ENCODE measurements at places on chromosomes 13 and 19.

DNA sequence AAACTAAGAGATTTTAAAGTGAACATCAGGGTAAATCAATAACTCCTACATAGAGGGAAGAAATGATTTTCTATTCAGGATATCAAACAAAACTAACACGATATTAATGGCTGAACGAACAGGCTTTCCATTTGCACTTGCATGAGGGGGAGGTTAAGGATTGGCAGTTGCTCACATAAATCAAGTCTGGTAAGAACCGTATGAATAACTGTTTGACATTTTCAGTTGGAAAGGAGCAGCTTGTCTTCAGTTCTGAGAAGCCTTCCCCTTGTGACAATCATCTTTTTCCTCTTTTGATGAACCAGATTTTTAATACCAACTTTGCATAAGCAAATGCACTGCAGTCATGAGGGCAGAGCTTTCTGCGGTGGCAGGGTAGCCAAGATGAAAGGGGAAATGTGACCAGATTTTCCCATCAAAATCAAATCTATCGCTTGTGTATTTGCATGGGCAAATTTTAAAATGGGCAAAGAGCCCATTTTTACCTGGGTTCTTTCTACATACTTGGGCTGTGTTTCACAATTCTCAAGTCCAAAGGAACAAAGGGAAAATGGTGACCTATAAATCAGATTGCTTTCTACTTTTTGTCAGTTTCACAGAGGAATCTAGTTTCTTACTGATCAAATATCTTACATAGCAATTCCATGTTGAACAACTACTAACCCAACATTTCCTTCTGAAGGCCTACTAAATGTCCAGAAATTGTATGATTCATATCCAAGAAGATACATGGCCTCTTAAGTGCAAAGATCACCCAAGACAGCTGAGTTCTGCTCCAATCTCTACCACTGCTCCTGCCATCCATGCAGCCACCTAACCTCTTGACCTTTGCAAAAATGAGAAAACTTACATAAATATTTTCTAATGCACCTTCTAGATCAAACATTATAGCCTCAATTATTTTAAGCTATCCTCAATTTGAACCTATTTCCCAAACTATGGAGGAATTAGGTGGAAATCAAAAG, 249.6 kb downstream of the OXGR1 start:
- DNase-seq = no peak

DNA sequence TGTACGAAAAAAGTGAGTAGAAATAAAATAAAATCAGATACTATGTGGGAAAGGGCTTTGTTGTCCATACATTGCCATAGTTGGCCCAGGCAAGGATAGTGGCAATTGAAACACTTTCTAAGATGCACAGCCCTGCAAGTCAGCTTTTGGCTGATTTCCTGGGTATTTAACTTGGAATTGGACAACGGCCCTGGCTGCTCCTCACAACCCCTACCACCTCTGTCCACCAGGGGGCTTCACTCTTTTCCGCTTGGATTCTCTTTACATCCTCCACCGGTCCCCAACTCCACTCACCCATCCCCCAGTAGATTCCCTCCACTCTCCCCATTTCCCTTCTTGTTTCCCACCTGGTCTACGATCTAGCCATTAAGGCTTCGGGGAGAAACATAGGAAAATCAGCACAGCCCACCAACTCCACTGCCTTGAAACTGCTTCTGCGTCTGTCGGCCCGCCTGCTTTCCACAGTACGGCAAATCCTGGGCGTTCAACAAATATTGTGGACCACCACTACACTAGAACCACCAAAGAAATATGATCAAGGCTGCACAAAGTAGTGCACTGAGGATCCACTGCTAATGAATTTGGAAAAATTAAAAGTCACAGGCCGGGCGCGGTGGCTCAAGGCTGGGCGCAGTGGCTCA, 48.6 kb upstream of the GTF3A start:
- DNase-seq = peak; percentile 74

GRCh38 chr19:11722414-11722813, 16.3 kb downstream of the ZNF823 start:
- no peak for DNase-seq

DNA sequence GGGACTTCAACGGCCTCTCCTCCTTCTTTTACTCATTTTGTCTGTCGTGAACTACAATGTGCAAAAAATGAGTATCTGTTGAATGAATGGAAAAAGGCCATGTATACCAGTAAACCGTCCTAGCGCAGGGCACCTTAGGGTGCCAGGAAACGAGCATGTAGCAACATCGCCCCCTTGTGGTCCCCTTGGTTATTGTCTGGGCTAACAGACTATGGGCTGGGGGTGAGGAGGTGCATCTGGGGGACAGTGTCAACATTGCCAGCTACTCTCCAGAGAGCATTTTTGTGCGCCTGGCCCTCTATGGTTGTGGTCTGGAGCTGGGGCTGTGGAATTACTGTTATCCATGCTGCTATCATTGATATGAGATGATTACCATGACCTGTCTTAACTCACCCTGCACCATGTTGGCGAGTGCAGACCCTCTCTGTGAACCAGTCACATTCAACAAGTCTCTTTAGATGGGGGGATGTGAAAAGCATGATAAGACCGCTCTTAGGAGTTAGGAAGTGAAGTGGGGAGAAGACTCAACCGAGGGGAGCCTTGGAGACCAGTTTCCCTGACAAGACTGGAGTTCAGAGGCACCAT, 22.8 kb upstream of the SIGLEC11 start:
- DNase-seq = peak; percentile 65

DNA sequence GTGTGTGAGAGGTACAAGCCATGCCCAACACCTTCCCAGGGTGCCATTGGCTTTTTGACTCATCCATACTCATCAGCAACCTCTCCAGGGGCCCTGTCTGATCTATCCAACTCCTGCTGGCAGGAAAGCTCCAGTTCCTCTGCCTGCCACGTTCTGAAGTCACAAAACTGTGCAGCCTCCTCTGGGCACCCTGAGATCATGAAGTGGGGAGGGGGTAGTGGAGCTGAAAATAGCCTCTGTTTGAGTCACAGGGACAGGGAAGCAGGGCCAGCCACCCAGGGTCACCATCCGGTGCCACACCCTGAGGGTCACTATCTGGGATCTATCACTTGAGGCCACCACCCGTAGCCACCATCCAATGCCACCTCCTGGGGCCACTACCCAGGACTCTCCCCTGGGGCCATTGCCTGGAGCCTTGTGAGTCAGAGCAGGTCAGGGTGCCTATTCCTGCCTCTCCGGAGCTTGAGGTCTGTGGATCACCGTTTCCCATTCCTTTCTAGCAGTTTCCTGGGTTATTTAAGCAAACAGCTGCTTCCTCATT, 172.1 kb downstream of the NUFIP1 start:
- DNase-seq = no peak

GRCh38 chr13:84646957-84647356, 764.7 kb upstream of the SLITRK1 start:
- no peak for DNase-seq

DNA sequence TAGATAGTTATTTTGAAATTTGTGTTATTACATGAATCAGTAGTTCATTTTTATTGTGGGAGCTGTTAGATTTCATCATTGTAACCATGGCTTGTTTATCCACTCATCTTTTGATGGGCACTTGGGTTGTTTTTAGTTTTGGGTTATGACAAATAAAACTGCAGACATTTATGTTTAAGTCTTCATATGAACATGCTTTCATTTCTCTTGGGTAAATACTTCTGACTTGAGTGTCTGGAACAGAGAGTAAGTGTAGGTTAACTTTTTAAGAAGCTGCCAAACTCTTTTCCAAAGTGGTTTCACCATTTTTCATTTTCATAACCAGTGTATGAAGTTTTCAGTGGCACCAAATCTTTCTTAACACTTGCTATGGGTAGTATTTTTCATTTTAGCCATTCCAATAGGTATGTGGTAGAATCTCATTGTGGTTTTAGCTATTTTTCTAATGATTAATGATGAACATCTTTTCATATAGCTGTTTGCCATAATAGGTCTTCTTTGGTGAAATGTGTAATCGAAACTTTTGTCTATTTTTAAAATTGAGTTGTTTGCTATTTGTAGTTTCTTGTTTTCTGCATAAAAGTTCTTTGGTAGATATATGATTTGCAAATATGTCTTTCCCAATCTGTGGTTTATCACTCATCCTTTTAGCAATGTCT, 17.9 kb downstream of the SLAIN1 start:
- DNase-seq = no peak

- no peak for DNase-seq
Measured at GRCh38 chr19:51147663-51148062, 5.6 kb downstream of the SIGLEC7 start.

DNA sequence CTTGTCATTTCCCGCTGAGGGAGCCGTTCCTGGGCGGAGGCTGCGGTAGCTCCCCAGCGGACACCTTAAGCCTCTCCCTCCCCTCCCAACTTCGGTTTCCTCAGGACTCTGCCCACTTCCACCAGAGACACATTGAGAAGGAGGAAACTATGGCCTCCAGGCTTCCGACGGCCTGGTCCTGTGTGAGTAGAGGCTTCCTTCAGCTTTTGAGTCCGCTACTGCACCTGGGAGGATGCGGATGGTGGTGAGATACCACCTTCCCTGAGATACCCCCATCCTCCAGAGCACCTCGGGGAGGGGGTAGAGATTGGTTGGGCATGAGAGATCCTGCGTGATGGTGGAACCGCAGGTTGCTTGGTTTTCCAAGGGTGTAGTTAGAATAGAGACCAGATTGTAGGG, 955 bp downstream of the ZNF274 start:
- no peak for DNase-seq

- DNase-seq = no peak
Measured at GRCh38 chr13:32045982-32046785, 14.6 kb downstream of the FRY start.

- DNase-seq = no peak
Measured at GRCh38 chr19:58091251-58091995, 6.6 kb downstream of the ZSCAN18 start.
